ENCODE measurements at places on chromosomes 5 and 9.

GRCh38 chr5:174177531-174177930, 132.0 kb downstream of the NSG2 start:
- no peak for DNase-seq

GRCh38 chr5:67221487-67222242, 25.1 kb upstream of the CD180 start:
- DNase-seq = no peak

GRCh38 chr5:163916376-163916775, 411.0 kb downstream of the MAT2B start:
- no peak for DNase-seq

GRCh38 chr5:116573702-116574366, 789 bp downstream of the SEMA6A start:
- DNase-seq = no peak

GRCh38 chr9:92882276-92882675, 4.4 kb upstream of the ZNF484 start:
- DNase-seq = no peak

DNA sequence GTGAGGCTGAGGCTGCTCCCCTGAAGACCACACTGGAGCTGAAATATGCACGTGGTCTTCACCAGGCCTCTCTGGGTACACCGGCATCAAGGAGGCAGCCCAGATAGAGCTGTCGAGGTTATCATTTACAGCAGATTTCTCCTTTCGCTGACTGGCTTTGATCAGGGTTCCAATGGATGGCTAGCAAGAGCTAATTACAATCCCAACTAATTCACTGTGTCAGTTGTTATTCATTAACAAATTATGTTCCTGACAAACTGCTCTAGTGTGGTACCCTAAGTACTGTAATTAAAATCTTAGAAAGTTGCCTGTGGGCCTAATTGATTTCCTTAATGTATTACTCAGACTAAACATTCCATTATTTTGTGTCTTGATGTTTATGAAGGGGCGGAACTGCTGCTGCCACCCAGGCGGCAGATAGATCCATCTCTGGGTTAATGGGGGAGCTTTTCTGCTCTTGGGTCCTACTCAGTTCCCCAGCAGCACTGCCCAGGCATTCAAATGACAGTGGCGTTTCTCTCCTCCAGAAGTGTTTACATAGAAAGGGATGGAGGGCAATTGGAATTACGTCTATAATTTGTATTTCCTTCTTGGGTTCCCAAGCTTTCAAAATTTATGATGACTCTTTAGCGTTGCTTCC, 71.7 kb upstream of the RAD23B start:
- no peak for DNase-seq

DNA sequence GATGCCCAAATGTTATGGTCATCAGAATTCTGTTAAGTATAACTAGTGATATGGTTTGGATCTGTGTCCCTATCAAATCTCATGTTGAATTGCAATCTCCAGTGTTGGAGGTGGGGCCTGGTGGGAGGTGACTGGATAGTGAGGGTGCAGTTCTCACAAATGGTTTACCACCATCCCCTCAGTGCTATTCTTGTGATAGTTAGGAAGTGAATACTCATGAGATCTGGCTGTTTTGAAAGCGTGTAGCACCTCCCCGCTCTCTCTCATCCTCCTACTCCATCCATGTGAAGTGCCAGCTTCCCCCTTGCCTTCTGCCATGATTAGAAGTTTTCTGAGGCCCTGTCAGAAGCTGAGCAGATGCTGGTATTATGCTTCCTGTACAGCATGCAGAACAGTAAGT, 359.5 kb downstream of the TMEM167A start:
- DNase-seq = no peak

DNA sequence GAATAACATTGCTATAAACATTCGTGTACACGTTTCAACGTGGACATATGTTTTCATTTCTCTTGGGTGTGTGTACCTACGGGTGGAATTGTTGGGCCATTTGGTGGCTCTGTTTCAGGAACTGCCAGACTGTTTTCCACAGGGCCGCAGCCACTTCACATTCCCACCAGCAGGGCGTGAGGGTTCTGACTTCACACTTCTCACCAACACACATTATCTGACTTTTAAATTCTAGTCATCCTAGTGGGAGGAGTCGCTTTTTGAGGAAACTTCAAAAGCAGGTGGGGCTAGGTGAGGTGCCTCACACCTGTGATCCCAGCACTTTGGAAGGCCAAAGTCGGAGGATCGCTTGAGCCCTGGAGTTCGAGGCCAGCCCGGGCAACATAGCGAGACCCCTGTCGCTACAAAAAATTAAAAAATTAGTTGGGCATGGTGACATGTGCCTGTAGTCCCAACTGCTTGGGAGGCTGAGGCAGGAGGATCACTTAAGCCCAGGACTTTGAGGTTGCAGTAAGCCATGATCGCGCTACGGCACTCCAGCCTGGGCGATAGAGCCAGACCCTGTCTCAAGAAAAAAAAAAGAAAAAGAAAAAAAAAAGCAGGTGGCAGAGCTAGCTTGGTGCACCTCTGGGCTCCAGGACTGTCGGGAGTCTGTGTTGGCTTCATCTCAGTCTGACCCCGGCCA, 28.5 kb downstream of the TSPAN17 start:
- DNase-seq = no peak

GRCh38 chr5:44697025-44697424, 111.7 kb upstream of the MRPS30 start:
- no peak for DNase-seq

- DNase-seq = no peak
These were observed 6.2 kb downstream of the ASS1 start for GRCh38 chr9:130451004-130451390.

- DNase-seq = no peak
These were observed 41.9 kb upstream of the C5orf24 start for GRCh38 chr5:134803821-134804220.

DNA sequence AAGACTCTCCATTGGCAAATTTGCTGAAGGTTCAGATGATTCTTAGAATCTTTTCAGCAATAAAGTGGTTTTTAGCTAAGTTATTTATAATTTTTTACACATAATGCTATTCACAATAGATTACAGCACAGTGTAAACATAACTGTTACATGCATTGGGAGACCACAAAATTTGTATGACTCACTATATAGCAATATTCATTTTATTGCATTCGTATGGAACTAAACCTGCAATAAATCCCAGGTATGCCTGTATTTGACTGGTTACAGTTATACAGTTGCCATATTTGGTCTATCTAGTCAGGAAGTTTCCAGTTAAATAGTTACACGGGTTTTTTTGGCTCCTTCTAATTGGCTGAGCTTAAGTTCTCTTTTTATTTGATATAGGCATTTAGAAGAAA, 220.8 kb downstream of the MRPS30 start:
- no peak for DNase-seq

- no peak for DNase-seq
These were observed 220 bp downstream of the NOTCH1 start for GRCh38 chr9:136545692-136545964.

DNA sequence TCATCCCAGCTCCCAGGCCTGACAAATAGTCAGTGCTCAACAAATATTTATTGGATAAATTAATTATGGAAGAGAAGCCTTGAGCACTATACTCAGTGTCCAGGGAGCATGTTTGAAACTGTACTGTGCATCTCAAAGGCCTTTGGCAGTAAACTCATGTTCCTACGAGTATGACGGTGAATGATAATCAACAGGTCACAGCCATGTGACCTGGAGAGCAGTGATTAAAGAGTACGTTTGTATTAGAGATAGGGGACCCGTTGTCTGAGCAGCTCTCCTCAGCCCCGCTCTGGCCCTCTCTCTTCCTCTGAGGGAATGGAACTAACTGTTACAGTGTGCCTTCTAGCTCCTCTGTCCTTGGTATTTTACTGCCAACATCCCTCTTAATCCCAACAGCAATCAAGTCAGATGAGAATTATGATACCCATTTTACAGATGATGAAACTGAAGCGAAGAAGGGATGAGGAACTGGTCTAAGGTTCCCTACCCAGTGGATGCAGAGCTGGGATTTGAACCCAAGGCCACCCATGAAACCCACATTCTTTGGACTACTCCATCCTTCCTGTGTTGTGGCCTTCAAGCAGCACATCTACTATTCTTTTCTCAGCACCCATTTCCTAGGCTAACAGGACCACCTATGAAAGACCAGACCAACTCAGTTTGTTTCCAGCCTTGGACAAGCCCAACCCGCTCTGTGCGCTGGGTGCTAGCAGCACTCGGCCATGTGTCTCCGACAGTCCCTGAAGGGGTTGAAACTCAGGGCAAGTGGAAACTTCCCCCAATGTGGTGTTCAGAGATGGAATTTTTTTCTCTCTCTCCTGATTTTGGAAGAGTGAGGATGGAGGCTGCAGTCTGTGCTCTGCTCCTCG, 34.9 kb downstream of the SPRY4 start:
- DNase-seq = no peak

- no peak for DNase-seq
These were observed 13.2 kb upstream of the SLC25A48 start for GRCh38 chr5:135821061-135821801.

- DNase-seq = no peak
These were observed 2.6 kb downstream of the AP3S1 start for GRCh38 chr5:115844321-115844817.

- DNase-seq = no peak
These were observed 30.2 kb upstream of the SLC9A3 start for GRCh38 chr5:554284-554988.
